ENCODE measurements at places on chromosomes 7 and 10. TPM values are rescaled to one million over a fixed set of nuclear protein-coding genes. Genes with fewer than 3 reads are reported as not detected.

CTAGE15 gene
- 1.3 TPM for total RNA-seq

TMEM130 gene
- total RNA-seq = not detected

LRIT2 gene
- total RNA-seq = not detected

YWHAG gene
- total RNA-seq = 104 TPM

CPN1 gene
- not detected for total RNA-seq

NANOS1 gene
- total RNA-seq = 0.20 TPM

C10orf67 gene
- not detected for total RNA-seq

VGF gene
- total RNA-seq = 0.34 TPM

CLDN3 gene
- total RNA-seq = not detected
